Stimulated activated CD4-positive, alpha-beta T cell treated with anti-CD3 and anti-CD28 coated beads, Interleukin-15, amount 100 ng/mL, for 48 hours (primary cell): ENCODE measurements at places on chromosomes 12 and 14.

- DNase-seq, result no peak
Measured at GRCh38 chr14:37707716-37708115, 112.3 kb downstream of the TTC6 start.

DNA sequence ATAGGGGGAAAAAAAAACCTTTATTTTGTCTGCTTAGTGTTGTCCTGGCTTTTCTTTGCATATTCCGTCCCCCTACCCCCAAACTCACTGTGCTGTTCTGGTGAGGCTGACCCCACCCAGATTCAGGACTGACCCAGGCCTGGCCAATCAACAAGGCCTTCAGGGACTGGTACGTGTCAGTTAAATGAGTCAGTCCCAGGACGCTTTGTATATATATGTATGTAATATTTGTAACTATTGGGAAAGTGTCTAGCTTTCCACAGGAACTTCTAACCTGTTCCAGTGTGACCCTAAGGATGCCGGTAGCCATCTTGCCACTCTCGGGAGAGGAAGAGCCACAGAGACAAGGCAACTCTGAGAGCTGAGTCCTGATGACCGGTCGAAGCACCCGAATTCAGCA is 107.4 kb downstream of the VCPKMT start:
- DNase-seq, result no peak

- DNase-seq, result no peak
Measured at GRCh38 chr14:22560662-22561365, 28.2 kb downstream of the DAD1 start.

DNA sequence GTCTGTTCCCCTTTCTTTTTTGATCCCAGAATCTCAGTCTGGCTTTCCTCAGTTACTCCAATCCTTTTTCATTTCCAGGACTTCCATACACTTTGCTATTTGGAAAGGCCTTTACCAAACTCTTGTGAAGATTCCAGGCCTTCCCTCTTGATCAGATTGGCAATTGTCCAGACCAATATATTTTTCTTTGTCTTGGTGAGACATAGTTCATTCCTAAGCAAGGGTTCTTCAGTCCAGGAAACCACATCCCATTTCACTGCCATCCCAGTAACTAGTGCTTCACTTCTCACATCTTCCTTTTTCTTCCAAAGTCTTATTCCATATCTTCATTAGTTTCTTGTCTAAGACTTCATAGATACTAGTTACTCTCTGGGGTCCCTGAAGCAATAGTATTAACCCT is 2.1 kb upstream of the PTPRQ start:
- DNase-seq, result no peak

GRCh38 chr12:121980191-121980891 is 41.3 kb upstream of the BCL7A start:
- DNase-seq, result peak; percentile 10

DNA sequence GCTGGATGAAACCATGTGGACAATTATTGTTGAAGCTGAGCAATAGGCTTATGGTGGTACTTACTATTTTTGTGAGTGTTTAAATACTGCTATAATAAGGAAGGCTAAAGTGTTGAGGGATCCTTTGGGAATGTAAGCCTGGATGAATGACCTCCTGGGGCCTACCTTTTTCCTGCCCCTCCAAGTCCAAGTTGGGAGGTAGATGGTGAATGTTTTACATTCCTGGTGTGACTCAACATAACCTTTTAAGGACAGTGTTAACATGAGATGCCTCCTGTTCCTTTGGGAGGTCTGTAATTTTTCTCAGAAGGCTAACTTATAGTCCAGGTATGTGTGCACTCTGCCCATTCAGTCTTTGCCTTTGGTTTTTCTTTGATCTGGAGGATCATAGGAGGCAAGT is 315.9 kb downstream of the NRXN3 start:
- DNase-seq, result no peak

- no peak for DNase-seq
Measured at GRCh38 chr12:108966378-108967151, 54.3 kb downstream of the SVOP start.

DNA sequence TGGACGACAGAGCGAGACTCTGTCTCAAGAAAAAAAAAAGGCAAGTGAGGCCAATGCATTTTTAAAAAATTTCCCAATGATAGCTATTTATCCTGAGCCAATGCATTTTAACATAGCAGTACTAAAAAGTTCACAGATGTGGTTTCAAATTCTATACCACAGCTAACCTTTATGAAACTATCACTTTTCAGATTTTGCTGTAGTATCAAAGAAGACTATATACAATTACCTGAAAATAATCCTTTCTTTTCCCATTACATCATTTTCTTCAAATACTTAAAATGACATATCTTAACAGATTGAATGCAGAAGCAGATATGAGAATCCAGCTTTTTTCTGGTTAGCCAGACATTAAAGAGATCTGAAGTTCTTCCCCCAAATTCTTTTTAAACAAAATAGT is 13.2 kb downstream of the ATF7 start:
- DNase-seq, result no peak
